ENCODE measurements at places on chromosomes 11 and 22. TPM values are rescaled to one million over a fixed set of nuclear protein-coding genes. Genes with fewer than 3 reads are reported as not detected.

RFPL2 gene
- polyA plus RNA-seq: 3.9 TPM

OR6A2 gene
- not detected for polyA plus RNA-seq

MUC6 gene
- not detected for polyA plus RNA-seq

C11orf97 gene
- not detected for polyA plus RNA-seq

C11orf87 gene
- not detected for polyA plus RNA-seq

MGAT3 gene
- not detected for polyA plus RNA-seq

DGAT2 gene
- 0.58 TPM for polyA plus RNA-seq

GLYATL1 gene
- not detected for polyA plus RNA-seq

CELF1 gene
- 41.1 TPM for polyA plus RNA-seq

GGTLC3 gene
- polyA plus RNA-seq: not detected

IGLL1 gene
- polyA plus RNA-seq: not detected

SERPIND1 gene
- polyA plus RNA-seq: 0.10 TPM

RASSF10 gene
- not detected for polyA plus RNA-seq

FUT4 gene
- polyA plus RNA-seq: 1.4 TPM

CREB3L1 gene
- not detected for polyA plus RNA-seq

KCNC1 gene
- polyA plus RNA-seq: not detected

PDE2A gene
- not detected for polyA plus RNA-seq

DEUP1 gene
- not detected for polyA plus RNA-seq

MAPK8IP2 gene
- not detected for polyA plus RNA-seq
